ENCODE measurements at places on chromosomes 13 and 19.

DNA sequence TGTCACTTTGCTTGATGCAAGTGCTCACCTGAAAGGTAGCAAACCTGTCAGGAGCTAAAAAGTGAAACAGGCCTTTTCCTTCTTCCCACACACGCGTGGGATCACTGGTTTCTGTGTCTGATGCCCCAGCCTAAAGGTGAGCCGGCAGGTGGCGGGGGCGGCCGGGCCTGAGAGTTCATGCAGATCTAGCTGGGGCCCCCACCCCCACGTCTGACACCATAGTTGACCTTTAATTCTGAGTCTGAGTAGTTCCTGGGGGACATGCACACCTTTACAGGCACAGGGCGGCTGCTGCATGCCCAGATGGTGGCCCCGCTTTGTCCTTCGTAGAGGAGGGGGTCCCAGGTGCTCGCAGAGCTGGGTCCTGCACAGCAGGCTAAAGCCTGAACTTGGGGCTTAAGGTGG is 345.3 kb downstream of the TEX29 start:
- DNase-seq: no peak

DNA sequence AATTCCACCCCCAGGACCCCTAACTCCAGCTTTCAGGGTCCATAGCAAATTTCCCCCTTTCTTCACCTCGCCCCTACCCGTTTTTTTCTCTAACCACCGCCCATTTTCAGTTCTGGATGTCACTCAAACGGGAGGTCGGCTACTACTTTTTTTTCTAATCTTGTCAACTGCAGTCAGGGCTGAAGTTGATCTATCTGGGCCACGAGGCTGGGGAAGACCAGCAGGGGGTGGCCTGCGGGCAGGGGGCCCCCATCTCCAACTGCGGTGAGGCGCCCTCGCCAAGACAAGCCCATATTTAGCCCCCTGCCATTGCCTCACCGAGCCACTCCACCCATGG is 748 bp downstream of the LHFPL6 start:
- no peak for DNase-seq

- no peak for DNase-seq
Observed at GRCh38 chr13:110187641-110188161, 119.3 kb downstream of the COL4A1 start.

DNA sequence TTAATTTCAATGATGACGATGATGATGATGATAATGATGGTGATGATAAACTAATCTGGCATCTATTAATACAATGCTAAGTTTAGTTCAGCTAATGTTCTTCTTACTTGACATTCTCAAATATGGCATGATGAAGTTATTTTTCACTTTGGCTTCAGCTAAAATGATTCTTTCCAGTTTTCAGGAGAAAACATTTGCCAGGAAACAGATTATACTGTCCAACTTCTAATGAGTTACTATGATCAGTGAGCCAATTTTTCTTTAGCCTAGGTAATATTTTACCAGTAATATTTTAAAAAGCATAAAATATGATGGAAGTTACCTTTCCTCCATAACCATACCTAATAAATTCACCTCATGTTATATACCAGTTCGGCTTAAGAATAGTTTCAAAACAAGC is 245.7 kb upstream of the CSNK1A1L start:
- DNase-seq: no peak

- no peak for DNase-seq
Observed at GRCh38 chr19:50269653-50270052, 59.5 kb downstream of the KCNC3 start.

DNA sequence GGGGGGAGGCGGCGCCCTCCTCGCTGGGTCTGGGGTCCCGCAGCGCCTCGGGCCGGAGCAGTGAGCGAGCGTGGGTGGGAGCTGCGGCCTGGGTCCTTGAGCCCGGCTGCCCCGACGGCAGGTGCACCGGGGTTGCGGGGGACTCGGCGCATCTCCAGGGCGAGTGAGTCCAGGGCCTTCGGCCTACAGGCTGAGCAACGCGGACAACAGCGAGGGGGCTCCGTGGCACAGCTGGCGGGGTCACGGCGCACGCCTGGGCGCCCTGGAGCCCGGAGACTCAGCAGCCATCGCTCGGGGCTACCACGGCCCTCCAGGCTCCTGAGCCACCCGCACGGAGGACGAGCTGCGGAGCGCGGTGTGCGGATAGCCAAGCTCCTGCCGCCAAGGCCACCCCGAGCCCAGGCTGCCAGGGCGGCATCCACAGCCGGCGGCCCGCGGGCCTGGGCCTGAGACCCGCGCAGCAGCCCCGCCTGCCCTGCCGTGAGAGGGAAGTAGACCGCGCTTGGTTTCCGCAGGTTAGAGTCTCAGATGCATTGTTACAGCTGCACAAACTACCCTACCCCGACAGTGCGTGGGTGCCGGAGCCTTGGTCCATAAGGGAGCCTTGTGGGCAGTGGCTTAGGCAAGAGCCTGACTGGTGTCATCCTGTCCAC is 253.9 kb upstream of the SGCG start:
- DNase-seq: no peak

DNA sequence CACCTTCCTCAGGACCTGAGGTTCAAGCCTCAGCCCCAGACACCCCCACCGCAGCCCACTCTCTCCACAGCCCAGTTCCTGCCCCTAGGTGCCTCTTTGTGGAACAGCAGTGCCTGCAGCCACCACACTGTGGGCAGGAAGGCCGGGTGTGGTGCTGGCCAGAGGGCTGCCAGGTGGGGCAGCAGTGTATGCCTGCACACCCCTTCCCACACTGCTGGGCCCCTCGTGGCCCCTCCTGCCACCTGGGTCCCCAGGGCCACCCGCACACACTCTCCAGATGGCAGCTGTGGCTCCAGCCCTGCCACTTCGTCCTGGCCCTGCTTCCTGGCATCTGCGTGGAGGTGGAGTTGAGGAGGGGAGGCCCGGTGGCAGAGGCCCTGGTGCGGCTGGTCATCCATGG is 35.1 kb downstream of the HPN start:
- DNase-seq: no peak

DNA sequence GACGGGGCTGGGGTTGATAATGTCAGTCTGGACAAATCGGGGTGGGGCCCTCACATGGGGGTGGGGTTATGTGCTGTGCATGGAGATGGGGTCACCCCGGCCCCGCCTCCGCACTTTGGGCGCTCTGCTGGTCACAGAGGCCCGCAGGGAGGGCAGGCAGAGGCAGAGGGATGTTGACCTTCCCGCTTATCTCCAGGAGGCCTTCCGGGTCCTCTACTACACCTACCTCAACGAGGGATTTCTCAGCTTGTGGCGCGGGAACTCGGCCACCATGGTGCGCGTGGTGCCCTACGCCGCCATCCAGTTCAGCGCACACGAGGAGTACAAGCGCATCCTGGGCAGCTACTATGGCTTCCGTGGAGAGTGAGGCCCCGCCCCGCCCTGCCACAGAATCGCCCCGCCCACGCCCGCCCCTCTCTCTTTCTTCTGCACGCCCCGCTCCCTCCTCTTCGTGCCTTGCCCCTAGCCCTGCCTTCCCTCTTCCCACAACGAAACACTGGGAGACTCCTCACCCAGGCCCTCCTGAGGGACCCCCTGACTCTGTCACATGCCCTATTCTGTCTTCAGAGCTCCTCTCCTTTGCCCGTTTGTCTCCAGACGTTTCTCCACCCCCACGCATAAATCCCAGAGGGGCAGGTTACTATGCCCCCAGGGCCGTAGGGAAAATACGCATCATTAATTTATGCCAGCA is 32.8 kb downstream of the TMEM161A start:
- DNase-seq: no peak

- DNase-seq: no peak
Observed at GRCh38 chr19:50378863-50379236, 2.6 kb downstream of the NR1H2 start.
